ENCODE measurements at places on chromosomes 1 and 21. TPM values are rescaled to one million over a fixed set of nuclear protein-coding genes. Genes with fewer than 3 reads are reported as not detected.

DNA sequence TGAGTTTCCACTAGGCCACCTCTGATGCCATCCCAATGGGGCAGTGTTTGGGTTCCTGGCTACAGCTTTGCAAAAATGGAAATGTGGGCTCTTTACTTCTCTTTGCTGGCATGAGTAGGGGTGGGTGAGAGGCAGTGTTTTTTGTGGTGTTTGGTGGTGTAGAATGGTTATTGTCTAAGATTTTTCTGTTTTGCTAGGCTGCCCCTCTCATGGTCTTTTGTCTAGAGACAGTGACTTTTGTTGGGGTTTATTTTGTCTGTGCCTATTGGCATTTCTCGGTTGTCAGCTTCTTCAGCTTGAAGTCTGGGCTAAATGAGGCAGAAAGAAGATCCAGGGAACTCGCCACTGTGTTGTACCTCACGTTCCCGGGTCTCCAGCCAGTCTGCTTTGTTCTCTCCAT, 112.1 kb downstream of the CENPF start:
- no peak overlapping the region for H3K27ac ChIP-seq
- H3K4me1 ChIP-seq: no peaks in the 10 kb centered on the region
- no peaks in the 10 kb centered on the region for H3K36me3 ChIP-seq
- DNase-seq: no peak
- H3K4me3 ChIP-seq: no peak overlapping the region

DNA sequence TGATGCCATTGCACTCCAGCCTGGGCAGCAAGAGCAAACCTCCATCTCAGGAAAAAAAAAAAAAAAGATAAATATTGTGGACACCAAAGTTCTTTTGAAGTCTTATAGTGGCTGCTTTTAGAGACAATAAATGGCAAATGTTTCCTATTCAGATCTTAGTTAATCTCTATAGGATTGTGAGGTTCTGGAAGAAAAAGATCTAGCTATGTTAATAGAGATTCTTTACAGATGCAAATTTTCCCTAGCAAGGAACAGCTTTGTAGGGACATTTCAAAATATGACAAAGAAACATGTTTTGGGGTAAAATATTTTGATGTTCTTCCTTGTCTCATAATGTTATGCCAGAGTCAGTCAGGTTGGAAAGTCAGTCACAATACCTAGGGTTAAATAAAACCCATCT, 24.5 kb upstream of the RCC2 start:
- peaks cover 28% of the 10 kb centered on the region for H3K27me3 ChIP-seq
- no peak overlapping the region for H3K27ac ChIP-seq
- no peak overlapping the region for H3K4me3 ChIP-seq
- peaks cover 39% of the 10 kb centered on the region for H3K4me1 ChIP-seq
- H3K36me3 ChIP-seq: no peaks in the 10 kb centered on the region
- DNase-seq: no peak

- no peak overlapping the region for H3K27ac ChIP-seq
- H3K27me3 ChIP-seq: peaks cover 5% of the 10 kb centered on the region
- no peak for DNase-seq
- H3K4me3 ChIP-seq: no peak overlapping the region
These were observed 137.1 kb downstream of the CAMTA1 start for GRCh38 chr1:6922096-6922931.

GRCh38 chr1:207034208-207034607, 1.7 kb upstream of the C1orf116 start:
- no peaks in the 10 kb centered on the region for H3K36me3 ChIP-seq
- no peak for DNase-seq
- H3K27ac ChIP-seq: no peak overlapping the region
- H3K4me1 ChIP-seq: peaks cover 49% of the 10 kb centered on the region
- H3K27me3 ChIP-seq: no peaks in the 10 kb centered on the region

GRCh38 chr1:30689901-30690645, 33.3 kb downstream of the MATN1 start:
- H3K4me3 ChIP-seq: no peak overlapping the region
- H3K27me3 ChIP-seq: peaks cover 6% of the 10 kb centered on the region
- no peaks in the 10 kb centered on the region for H3K36me3 ChIP-seq
- H3K27ac ChIP-seq: no peak overlapping the region

Gene VAMP3
- 40.2 TPM for total RNA-seq

Gene SPATA45
- total RNA-seq: 0.73 TPM

Data from WTC11 (cell line).